ENCODE measurements at places on chromosomes 3 and 15.

- no peak for DNase-seq
These were observed 13.0 kb upstream of the ALDH1A3 start for GRCh38 chr15:100866386-100867330.

GRCh38 chr3:169234618-169235017 lies 428.9 kb downstream of the MECOM start:
- no peak for DNase-seq

- DNase-seq: no peak
These were observed 386.8 kb downstream of the TBC1D5 start for GRCh38 chr3:17355591-17355990.

DNA sequence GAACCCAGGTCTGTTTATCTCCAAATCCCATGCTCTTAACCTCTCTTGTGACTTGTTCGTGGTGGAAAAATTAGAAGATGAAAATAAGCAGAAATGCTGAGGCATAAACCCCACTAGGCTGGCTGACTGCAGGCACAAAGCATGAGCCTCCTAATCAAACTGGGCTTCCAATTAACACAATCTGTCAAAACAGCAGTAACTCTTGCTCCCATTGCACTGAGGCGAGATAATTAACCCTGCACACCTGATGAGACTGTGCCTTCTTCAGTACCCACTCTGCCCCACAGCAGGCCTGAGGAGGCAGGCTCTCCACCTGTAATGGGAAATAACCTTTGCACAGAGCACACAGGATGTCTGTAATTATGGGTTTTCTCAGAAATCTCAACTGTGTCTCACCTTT lies 284.4 kb upstream of the WNT5A start:
- DNase-seq: no peak

DNA sequence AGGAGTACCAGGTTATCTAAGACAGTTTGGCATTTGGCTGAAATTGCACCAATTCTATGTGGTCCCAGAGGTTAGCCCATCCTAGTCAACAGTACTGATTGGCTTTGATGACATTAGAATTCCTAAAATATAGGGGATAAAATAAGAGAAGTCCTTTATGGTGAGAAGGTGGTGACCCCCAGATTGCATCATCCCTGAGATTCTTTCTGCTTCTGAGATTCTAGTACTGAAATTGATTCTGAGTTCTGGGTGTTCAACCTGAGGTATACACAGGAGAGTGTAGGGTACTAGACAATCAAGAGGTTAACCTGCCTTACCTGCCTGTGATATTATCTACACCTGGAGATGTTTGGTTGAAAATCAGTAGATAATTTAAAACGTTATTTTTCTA lies 140.9 kb upstream of the MRPS22 start:
- no peak for DNase-seq

GRCh38 chr3:197364410-197365071 lies 66.1 kb upstream of the DLG1 start:
- no peak for DNase-seq
